ENCODE measurements at places on chromosomes 2 and 18.

DNA sequence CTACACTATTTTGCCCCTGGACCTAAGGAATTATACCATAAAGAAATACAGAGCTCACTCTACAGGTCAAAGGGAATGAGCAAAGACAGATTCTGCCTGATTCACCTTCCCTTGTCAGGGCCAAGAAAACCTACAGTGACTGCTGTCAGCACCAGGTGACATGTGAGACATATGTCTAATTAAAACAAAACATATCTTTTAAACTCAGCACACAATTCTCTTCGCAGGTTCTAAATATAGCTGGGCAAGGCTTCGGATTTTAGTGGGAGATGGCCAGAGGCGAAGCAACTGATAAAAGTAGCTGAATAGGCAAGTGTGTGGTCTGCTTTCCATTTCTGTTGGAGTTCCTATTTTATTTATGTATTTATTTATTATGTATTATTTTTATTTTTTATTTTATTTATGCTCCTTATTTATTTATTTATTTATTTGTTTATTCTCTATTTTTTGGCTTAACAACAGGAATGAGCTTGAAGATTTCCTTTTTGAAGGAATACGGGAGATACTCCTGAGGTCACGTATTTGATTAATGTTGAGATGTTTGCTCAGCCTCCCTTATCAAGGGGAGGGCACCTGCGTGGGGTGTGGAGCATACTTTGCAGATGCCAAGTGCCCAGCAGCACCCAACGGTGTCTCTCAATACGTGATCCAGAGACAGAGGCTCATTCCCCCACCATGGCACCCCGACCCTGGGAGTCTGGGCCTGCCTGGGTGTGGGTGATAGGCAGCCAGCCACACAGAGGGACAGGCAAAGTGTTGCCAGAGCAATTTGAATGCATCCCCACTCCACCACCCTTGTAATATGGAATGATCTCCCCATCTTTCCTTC is 141.8 kb downstream of the RNF152 start:
- no peak for DNase-seq

DNA sequence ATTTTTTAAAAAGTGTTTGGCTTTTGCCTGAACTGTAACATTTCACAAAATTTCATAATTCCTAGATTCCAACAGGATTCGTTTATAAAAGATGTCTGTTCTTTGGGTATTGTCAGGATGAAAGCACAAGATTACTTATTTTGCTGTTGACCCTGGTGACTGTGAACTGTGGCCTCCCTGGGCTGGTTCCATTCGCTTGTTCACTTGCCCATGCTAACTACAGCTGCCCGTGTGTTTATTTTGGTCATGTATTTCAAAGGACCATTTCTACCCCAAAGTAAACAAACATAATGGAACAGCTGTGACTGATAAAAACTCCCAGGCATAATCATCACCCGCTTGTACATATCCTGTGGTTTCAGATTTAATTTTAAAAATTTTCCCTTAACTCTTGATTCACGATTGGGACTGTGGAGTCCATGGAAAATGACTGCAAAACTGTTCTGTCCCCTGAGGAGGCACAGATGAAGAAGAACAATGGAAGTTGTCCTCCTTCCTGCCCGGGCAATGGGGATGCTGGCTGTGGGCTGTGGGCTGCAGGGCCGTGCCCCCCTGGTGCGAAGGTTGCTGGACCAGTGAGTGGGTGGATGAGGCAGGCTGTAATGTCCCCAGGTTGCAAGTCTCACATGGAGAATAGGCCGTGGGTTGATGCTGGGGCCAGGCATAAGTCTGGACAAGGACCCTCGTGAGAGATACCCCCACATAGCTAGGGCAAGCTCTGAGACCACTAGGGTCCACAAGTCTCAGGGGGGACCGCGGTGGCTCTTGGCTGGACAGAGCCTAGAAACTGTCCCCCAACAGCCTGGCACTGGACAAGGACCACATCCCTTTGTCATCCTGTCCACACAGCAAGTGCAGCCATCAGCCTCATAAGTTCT is 28.9 kb upstream of the HDAC4 start:
- DNase-seq = no peak

GRCh38 chr2:62845256-62845655 is 139.7 kb downstream of the EHBP1 start:
- DNase-seq = no peak

DNA sequence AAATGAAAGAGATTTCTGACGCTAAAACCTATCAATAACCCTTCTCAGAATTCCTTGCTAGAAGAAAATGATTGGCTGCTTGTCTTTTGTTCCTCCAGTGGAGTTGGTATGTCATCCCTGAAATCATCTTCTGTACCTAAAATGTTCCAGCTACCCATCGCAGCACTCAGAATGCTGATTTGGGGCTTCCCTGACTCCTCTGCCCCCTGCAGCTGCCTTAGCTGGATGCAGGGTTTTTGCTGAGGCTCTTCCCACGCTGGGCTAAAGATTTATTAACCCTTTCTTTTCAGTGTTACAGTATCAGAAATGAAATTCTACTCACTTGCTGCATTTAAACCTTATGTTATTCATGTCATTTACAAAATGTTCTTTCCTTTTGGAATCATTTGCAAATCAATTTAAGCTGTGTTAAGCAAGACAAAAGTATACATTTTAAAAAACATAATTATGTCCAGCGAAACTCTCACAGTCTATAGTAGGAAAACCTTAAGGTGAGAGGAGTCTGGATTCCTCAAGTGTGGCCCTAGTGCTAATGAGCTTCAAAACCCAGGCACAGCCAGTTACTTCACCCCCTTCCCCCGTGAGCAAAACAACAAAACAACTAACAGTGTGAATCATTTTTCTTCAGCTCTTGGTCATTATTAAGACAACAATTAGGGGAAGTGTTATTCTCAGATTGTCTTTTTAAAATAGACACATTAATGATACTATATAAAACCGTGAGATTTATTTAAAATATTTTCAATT is 32.8 kb downstream of the PKP4 start:
- no peak for DNase-seq

DNA sequence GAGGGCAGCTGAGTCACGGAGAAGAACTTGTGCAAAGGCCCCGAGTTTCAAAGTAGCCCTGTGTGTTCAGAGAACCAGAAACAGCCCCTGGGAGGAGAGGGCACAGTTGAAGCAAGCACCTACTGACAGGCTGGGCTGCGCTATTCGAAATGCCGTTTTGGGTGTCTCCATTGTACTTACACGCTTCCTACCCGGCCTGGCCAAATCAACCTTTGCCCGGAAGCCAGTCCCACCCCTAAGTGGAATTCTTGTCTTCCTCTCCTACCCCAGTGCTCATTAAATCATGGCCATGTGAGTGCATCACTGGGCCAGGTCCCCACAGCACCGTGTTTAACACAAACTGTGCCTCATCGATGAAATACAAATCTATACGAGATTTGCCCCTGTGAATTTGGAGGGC is 6.0 kb downstream of the DIPK1C start:
- DNase-seq = no peak

DNA sequence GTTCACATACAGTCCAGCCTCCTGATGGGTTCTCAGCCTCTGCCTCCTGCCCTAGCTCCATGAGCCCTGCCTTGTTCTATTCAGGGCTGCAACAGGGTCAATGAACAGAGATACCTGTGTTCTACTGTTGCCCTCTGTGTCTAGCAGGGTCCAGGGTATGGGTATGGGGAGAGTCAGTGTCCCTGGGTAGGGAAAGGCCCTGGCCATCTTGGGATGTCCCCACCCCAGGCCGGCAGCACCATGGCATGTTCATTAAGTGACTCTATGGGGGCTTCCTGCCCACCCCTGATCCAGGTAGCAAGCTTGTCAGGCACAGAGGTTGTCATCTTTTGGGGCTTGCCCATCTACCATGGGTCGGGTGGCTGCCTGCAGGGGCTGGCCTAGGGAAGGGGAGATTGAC is 13.5 kb downstream of the PDE11A start:
- DNase-seq = no peak

- DNase-seq = no peak
These were observed 203.5 kb downstream of the CYP26B1 start for GRCh38 chr2:71944183-71944550.

DNA sequence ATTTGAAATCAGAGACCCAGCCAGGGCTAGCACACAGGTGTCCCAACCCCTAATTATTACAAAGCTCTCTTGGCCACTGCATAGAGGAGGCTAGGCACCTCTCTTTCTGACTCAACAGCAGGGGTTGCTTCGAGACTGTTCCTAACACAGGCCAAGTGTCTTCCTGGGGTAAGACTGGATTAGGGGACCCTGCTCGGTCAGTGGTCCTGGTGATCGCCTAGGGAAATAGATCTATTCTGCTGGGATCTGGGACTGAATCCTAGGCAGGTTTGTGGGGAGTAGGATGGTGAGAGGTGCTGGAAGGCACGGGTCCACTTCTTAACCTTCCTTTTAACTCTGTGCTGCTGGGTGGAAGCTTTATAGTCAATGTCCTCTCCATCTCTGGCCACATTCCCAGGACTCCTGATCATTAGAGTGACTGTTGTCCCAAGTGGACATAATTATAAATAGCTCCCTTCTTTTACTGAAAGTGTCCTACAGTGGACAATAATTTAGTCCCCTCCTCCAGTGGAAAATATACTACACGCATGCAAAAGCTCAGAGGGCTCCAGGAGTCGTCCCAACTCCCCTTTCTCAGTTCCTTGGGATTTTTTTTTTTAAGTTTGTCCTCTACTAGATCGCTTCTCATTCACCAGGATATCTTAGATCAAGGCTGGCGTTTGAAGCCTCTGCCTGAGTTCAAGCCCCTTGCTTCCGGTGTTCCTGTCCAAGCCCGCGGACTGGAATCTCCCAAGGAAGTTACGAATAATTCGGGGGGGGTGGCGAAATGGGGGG is 1.3 kb upstream of the TRIB2 start:
- DNase-seq = no peak

Data from RWPE2 (cell line).